ENCODE measurements at places on chromosomes 12 and 14.

DNA sequence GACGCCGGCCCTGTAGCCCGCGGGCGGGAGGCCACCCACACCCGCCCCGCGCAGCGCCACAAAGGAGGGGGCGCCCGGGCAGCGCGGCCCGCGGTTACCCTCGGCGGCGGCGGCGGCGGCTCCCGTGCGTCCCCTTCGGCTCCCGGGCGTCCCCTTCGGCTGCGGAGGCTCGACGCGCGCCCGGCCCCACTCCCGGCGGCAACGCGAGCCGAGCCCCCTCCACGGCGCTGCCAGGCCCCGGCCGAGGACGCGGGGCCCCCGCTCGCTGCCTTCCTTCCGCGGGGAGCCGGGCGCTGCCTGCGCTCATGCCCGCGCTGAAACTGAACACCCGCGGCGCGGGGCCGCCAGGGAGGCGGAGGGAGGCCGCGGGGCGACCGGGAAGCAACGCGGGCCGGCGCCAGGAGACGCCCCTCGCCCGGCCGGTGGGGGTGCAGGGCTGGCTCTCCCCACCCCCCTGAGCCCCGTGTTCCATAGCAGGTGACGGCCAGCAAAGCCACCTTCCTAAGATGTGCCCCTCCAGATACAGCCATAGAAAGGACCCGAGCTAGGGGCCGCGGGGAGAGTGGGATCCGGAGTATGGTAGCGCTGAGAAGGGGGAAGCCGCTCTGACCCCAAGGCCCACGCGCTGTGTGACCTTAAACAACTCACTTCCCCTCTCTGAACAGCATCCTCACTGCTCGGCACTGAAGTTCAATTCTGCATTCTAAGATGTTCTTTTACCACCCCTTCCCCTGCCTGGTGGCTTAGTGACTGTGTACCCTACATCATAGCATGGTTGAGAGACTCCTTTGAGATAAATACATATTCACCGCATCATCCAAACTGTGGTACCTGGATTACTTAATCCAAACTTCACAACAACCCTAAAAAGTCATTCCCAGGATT lies 42.8 kb downstream of the KDM2B start:
- no peak for DNase-seq

DNA sequence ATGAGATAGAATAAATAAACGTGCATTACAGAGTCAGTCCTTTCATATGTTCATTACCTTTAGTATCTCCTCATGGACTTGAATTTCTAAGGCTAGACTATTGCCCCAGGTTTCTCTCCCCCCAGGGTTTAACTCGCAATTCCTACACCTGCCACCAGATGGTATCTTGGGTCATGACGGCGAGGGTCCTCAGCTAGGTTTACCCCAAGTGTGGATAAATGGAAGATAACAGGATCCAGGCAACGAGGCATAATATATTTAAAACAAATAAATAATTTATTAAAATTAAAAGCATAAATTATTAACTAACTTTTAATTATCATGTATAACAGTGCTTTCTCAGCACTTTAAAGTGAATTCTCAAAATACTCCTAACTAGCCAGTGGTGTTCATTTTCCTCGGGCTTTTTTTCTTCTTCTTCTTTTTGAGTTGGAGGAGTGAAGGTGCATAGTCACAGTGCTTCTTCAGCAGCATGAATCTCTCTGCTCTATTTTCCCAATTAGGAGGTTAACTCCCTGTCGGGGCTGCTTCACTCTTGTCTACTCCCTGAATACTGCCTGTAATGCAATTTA lies 243.5 kb upstream of the CAND1 start:
- DNase-seq, result no peak

GRCh38 chr12:46657453-46658411 lies 168.1 kb downstream of the SLC38A4 start:
- DNase-seq, result no peak

- no peak for DNase-seq
These were observed 85.7 kb downstream of the MIA2 start for GRCh38 chr14:39319381-39319780.

Measured in cortex of kidney (tissue), 1 donor.